Astrocyte of the spinal cord (primary cell): ENCODE measurements at places on chromosomes 4 and X.
A peak's percentile ranks its signal among the peaks of the same experiment; 100 is the strongest.

DNA sequence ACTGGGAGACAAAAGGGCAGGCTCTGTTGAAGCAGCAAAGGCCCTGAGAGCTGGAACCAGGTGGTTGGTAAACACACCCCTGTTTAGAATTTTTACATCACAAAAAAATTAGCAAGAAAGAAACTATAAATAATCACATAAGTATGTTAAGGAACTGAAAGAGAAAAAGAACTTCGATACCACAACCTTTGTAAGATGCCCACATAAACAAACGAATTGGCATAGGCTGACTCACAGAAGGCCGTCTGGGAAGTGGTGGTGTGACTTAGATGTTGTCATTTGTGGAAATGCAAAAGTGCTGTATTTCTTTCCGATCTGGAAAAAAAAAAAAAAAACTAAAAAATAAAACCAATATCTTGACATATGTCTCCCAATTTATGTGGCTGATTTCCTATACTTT lies 235.1 kb downstream of the USP46 start:
- DNase-seq: no peak

- no peak for DNase-seq
Measured at GRCh38 chr4:101670370-101670769, 120.2 kb upstream of the BANK1 start.

GRCh38 chrX:45824471-45824870 lies 623.8 kb upstream of the DIPK2B start:
- DNase-seq: peak; percentile 92

DNA sequence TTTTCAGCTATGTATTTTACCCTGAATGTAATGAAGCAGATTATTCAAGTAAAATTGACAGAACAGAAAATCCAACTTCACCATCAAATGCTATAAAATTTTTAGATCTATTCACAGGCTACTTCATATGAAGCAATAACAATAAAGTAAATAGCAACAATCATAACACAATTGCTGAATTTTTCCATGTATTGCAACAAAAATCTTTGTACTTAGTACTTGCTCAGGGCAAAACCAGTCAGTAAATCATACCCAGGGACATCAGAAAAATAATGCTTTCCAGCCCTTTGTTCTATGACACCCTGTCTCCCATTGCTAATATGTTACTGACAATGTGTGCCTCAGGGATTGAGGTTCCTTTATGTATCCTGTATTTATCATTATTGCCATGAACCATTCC lies 15.5 kb downstream of the TNIP3 start:
- DNase-seq: no peak

DNA sequence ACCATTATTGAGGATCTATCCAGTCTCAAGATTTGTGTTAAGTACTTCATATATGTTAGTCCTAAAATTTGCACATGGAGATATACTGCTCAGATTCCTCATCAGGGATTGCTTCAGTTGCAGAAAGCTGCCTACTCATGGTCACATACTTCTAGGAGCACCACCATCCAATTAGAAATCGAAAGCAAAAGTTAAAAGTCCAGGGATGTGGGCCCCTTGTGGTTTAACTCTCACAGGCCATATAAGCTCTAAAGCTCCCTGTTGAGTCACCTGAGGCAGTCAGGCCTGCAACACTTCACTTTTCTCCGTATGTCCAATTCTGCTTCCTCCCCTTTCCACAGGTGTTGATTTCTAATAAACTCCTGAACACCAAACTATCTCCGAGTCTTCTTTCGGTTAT lies 84.2 kb downstream of the CNOT6L start:
- DNase-seq: peak; percentile 63

DNA sequence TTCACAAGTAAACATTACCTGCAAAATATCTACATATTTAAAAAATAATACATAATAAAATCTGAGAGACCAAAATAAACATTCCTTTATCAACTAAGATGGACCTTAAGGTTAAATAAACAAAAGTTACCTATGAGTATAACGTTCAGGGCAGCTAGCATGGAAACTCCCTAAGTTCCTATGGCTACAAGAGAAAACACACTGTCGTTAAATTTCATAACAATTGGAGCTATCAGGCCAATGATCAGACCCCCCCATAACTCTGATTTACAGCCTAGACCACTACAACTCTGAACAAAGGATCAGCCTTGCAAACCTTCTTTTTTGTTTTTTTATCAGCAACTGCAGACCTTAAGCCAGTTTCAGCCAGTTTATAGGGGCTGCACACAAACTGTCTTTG lies 1418.4 kb downstream of the PCDH18 start:
- DNase-seq: no peak
